ENCODE measurements at places on chromosomes 1 and 21. TPM values are rescaled to one million over a fixed set of nuclear protein-coding genes. Genes with fewer than 3 reads are reported as not detected.

Gene FBXO2
- 1.4 TPM for total RNA-seq

Gene UTP25
- 4.7 TPM for total RNA-seq

Gene ADAMTS4
- 10.0 TPM for total RNA-seq

Gene EDARADD
- total RNA-seq: under 0.01 TPM

Gene CREG1
- total RNA-seq: 54.0 TPM

Gene LRIG2
- total RNA-seq: 10.4 TPM

Gene AMIGO1
- total RNA-seq: 1.7 TPM
